Brain pericyte (primary cell): ENCODE measurements at places on chromosomes 5 and 9.

GRCh38 chr5:159082474-159082873 lies 17.2 kb downstream of the EBF1 start:
- DNase-seq = no peak

- DNase-seq = no peak
Measured at GRCh38 chr9:588981-589380, 252.5 kb upstream of the DMRT1 start.

DNA sequence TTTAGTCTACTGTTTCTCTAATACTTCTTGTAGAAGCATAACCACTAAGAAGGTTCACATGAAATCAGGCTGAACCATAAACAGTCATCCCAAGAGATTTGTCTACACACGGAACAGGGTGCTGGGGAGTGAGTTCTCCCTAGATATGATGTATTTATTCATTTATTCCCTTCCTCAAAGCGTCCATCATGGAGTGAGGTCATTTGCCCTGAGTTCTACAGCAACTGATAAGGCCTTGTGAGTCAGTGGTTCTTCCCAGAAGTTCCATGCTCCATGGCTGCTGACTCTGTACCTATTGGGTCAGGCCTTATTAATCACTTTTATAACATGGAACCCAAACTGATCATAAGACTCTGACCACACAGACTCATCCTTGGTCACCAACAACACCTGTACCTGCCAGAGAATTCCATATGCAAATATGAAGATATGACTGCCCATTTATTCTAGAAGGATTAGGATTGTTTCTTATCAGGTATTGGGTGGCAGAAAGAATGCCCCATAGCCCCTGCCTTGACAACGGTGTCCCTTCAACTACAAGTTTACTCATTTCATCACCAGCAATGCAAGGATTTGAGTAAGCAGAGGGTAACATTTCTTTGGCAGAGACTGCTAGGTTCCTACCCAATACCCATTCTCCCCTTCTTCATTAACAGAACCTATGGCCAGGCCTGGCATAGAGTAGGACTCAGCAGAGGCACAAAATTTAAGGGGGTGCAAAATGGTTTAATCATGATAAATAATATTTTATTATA lies 118.1 kb downstream of the LHFPL2 start:
- DNase-seq = no peak

- DNase-seq = no peak
Measured at GRCh38 chr9:122988141-122988540, 45.3 kb upstream of the GPR21 start.

DNA sequence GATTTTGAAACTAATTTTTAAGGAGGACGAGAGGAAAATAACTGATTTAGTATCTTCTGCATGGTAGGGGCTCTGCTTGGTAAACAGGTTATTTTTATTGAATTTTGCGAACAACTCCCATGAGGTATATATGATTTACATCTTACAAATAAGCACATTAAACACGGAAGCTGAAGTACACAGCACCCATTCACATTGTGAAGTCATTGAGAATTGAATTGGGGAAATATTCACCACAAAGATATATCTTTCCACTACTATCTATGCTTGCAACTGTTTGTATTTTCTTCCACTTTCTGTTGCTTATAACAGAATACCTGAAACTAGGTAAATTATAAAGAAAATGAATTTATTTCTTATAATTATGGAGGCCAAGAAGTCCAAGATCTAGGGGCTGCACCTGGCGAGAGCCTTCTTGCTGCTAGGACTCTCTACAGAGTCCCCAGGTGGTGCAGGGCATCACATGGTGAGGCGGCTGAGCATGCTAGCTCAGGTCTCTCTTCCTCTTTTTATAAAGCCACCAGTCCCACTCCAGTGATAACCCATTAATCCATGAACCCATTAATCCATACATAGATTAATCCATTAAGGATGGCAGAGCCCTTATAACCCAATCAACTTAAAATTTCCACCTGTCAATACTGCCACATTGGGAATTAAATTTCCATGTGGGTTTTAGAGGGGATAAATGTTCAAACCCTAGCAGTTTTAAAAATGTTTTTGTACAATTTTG lies 79.0 kb upstream of the ZNF608 start:
- DNase-seq = no peak

DNA sequence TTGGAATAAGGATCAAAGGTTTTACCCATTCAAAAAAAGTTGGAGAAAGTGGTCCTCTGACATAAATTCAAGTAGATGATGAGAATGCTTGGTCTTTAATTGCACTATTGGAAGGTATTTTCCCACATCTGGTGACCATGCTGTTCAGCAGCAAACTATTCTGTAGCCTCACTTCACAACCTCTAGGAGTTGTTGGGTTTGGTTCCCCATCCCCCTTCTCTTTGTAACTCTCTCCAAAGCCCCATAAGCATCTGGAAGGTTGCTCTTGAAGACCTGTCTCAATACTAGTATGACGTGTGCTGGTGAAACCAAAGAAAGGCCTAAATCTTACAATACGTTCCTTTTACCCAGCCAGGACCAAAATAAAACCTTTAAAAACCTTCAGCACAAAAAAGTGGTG lies 8.5 kb downstream of the RGMB start:
- DNase-seq = no peak

DNA sequence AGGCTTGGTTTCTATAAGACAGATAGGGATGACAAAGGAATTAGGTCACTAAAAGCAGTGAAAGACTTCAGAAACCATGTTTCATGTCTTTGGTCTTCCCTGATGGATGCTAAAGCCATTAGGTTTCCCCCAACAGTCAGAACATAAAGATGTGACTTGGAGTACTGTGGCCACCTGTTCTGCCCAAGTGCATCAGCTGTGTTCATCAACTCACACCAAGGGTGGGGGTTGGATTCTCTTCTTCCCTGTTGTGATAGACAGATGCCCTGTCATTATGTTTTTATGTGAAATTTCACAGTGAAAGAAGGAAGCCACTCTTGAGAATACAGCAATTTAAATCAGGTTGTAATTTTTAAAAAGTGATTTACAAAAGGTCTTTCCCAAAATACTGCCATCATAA lies 196.8 kb downstream of the SH3GL2 start:
- no peak for DNase-seq

GRCh38 chr9:93557366-93558137 lies 18.8 kb upstream of the PHF2 start:
- DNase-seq = no peak

- no peak for DNase-seq
Measured at GRCh38 chr5:74589204-74590056, 51.1 kb downstream of the ENC1 start.

DNA sequence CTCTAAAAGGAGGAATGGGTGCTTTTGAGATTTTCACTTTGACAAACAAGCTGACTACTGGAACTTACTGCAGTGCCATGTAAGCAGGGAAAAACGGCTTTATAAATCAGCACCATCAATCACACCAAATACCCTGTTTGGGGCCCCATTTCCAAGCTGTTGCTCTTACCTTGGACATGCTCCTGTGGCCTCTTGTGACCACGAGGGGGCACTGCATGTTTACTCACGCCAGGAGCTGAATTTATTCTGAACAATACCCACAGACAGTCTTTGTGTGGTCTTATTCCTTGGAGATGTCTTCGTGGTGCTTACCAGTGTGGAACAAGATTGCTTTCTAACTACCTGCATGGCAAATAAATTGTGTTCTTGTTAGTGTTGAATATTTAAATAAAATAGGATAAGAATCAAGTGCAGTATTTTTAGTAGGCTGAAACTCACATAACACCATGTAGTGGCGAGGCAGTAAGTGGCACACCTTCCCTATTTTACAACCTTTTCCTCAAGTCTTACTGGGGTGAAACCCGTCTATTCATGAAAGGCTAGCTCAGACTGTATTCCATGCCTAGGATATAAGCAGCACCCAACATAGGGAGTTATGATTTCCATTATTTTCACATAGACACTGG lies 155.5 kb upstream of the NMUR2 start:
- DNase-seq = no peak

DNA sequence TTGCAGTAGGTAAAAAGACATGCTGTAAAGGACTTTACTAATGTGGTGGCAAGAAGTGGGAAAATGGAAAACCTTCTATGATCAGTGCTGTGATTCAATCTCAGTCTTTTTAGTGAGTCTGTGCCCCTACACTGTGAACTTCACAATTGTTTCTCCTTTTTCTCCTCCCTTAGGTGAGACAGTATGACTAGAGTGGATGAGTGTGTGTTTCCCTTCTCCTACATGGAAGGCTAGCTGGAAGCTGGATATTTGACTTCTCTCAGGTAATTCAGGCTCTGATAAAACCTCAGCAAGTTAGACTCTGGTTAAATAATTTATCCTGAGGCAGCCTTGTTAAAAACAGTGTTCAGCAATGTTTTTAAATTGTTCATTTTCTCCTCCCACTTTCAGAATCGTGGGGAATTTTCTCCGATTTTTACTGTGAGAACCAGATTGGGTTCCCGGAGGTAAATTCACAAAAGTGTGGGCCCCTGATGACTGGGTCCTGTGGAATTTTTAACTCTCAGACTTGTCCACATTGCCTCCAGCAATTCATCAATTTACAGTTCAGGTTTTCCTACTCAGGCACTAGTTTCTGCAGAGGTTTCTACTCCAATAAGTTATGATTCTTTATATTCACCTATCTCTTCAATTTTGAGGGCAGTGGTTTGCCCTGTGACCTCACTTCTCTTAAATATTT lies 149.1 kb upstream of the PIK3R1 start:
- no peak for DNase-seq

DNA sequence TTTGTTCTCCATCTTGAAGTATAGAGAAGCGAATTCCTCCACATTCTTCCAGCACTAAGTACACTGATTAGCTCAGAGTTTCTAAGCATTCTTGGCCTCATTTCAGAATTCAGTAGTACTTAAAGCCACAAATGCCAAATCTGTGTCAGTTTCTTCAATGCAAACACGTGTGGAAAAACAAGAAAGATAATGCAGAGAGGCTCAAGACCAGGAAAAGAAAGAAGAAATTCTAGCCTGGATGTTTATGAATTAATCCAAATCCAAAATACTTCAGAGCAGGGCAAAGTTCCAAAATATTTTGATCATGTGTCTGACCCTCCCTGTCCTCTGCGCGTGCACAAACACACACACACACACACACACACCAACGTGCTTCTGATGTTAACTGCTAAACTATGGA lies 457.6 kb downstream of the SLCO4C1 start:
- no peak for DNase-seq

DNA sequence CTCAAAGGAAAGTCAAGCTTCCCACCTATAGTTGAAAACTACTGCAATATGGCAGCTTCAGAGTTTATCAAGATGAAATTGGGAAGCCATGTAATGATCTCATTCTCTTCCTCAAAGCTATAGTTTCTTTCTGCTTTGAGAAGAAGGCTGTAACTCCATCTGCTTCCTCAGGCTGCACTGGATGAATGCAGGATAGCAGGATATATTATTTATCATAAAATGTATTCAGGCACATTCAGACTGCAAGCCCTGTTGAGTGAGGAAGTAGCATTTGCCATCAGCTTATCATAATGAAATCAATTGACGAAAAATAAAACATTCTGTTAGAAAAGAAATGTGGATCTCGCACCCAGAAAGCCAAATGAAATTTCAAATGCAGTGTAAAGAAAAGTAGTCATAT lies 560 bp downstream of the ATP10B start:
- no peak for DNase-seq

DNA sequence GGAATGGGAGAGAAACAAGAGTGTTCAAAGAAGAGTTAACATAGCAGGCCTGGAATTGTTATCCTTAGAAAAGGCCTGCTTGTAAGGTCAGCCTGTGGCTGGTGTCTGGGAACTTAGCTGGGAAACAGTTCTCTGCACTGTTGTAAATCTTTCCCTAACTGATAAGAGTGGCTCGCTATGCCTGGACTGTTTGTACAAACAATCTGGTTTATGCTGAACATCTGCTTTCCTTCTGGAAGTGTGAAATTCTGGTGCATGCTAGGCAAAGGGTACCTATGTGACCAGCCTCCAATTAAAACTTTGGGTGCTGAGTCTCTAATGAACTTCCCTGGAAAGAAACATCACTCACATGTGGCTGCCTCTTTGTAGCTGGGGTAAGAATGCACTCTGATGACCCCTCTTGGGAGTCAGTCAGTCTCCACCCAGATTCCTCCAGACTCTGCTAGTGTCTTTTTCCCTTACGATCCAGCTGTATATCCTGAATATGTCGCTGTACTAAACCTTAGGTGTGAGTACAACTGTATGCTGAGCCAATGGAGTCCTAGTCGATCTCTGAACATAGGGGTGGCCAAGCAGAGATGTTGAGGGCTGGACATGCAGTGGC lies 16.5 kb downstream of the SPARC start:
- DNase-seq = no peak

DNA sequence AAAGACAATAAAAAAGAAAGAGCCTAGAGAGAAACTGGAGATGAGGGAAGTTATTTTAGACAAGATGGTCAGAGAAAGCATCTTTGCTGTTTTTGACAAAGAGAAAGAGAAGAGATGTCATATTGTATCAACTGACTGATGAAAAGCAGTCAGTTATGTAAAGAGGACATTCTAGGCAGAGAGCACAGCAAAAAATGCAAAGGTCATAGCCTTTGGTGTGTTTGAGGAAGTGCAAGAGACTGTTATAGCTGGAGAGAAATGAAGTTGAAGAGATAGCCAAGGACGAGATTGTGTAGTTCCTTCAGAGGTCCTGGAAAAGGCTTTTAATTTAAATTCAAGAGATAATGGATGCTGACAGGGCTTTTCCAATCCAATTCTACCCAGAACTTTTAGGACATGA lies 342.4 kb downstream of the RASEF start:
- no peak for DNase-seq

DNA sequence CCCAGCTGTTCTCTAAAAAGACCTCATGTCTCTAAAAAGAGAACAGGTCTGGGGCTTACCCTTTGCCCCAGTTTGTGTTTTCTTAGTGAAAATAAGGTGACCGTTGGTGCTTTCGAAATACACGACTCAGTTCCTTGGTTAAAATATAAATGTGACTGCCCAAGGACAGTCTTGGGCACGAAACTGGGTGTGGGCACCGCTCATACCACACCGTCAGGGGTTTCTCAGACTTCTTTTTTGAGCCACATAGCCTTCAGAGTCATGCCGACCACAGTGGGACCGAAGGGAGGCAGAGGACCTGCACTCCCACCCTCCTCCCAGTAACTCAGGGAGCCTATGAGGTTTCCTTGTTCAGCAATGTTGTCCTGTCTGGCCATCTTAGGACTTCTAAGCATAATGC lies 6.5 kb downstream of the SNX18 start:
- no peak for DNase-seq

- DNase-seq = no peak
Measured at GRCh38 chr5:76358-77169, 15.4 kb upstream of the PLEKHG4B start.

- no peak for DNase-seq
Measured at GRCh38 chr9:34517185-34517584, 5.6 kb downstream of the ENHO start.

GRCh38 chr9:120532891-120533290 lies 47.1 kb downstream of the CDK5RAP2 start:
- DNase-seq = no peak

DNA sequence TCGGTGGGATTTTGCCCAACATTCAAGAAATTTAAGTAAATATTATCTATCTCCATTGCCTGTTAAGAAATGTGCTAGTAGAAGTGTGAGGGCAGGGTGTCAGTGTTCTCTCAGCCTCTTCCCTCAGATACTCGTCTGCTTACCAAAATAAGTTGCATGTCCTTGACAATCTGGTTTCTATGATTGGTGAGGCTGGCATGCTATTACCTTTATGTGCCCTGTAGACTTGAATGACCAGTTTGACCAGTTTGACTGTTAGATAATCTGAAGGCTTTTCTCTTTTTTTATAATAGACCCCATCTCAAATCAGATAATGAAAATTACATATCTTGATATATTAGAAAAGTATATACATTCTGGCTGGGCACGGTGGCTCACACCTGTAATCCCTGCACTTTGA lies 348 bp downstream of the CATSPER3 start:
- DNase-seq = no peak
